CD4-positive, alpha-beta T cell treated with Interleukin-6 at 100 ng/mL for 8 hours (primary cell): ENCODE measurements at places on chromosomes 4 and X.

GRCh38 chrX:44945736-44946135, 72.7 kb downstream of the KDM6A start:
- no peak for DNase-seq

DNA sequence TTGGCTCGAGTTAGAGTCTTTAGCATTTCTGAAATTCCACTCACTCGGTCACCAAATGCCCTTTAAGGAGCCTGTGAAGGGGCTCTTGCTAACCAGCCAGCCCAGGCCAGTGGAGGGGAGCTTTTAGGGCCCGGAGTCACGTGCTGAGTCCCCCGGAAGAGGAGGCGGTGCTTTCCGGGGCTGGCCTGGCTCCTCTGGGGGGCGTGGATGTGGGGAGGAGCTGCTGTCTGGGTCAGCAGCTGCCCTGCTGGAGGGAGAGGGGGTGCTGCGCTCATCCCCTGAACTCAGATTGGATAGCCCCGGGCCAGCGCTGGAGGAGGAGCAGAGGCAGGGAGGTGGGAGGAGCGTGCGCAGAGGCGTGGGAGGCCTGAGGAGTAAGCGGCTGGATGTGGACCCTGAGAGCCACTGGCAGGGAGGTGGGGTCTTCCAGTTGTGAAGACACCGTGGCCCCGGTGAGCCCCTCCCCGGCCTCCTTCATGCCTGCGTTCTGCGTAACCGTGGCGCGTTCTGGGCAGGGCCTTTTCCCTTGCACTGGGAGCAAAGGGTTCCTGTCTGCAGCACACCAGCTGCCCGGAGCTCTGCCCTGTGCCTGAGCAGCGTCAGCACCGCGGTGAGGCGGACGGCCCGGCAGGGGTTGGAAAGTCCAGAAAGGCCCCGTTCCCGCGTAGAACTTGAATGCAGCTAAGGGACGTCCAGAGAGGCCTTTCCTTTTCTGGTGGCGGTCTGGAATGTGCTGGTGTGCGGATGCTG, 19.7 kb downstream of the MAEA start:
- peak; percentile 54 for DNase-seq

GRCh38 chr4:104930298-104930697, 216.4 kb upstream of the TET2 start:
- DNase-seq = no peak

GRCh38 chr4:86218746-86219473, 140.9 kb downstream of the MAPK10 start:
- no peak for DNase-seq

GRCh38 chr4:141955696-141956095, 319.3 kb downstream of the IL15 start:
- no peak for DNase-seq

GRCh38 chr4:172927096-172927814, 241.4 kb upstream of the GALNT7 start:
- no peak for DNase-seq

- DNase-seq = no peak
Observed at GRCh38 chrX:96449896-96450295, 234.7 kb upstream of the DIAPH2 start.

DNA sequence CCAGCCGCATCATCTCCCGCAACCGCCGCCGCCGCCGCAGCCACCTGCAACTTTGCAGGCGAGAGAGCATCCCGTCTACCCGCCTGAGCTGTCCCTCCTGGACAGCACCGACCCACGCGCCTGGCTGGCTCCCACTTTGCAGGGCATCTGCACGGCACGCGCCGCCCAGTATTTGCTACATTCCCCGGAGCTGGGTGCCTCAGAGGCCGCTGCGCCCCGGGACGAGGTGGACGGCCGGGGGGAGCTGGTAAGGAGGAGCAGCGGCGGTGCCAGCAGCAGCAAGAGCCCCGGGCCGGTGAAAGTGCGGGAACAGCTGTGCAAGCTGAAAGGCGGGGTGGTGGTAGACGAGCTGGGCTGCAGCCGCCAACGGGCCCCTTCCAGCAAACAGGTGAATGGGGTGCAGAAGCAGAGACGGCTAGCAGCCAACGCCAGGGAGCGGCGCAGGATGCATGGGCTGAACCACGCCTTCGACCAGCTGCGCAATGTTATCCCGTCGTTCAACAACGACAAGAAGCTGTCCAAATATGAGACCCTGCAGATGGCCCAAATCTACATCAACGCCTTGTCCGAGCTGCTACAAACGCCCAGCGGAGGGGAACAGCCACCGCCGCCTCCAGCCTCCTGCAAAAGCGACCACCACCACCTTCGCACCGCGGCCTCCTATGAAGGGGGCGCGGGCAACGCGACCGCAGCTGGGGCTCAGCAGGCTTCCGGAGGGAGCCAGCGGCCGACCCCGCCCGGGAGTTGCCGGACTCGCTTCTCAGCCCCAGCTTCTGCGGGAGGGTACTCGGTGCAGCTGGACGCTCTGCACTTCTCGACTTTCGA, 654 bp downstream of the ATOH1 start:
- DNase-seq = no peak

- no peak for DNase-seq
Observed at GRCh38 chr4:39146211-39146610, 36.1 kb upstream of the WDR19 start.

DNA sequence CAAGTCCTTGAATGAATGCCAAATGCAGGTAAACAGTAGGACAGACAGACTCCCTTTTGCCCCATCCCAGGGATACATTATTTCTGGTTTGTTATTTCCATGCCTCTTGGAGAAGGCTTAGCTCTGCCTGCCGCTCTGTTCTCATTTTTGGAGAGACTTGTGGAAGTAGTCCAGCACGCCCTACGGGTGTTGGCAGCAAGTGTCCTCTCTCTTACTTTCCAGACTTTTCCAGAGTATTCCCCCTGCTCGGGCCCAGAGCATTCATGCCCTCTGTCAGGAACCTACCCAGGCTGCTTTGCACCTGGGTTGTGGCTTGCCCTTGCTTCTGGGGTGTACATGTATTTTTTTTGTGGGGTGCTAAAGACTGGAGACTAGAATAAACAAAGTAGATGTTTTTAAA, 15.3 kb downstream of the SLC34A2 start:
- no peak for DNase-seq

DNA sequence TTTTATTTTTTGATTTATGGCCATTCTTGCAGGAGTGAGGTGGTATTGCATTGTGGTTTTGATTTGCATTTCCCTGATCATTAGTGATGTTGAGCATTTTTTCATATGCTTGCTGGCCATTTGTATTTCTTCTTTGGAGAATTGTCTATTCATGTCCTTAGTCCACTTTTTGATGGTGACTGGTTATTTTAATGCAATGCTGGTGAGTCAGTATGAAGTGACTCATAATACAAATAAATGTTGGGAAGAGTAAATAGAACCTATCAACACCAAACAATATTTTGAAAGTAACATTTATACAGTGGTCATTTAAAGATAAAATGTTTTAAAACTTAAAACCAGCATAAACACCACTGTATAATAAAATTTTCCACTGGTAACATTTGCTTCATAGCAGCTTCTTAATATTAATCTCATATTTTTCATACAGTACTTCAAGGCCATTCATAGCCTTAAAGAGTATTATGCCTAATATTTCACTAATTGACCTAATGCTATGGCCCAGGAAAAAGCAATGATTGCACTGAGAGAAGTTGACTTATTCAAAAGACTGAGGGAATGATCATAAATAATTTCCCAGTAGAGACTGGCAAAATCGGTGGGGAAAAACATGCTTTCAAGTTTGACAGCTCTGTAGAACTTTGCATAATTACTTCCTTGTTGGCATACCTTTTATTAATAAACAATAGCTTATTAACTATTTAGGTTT, 33.9 kb downstream of the CASK start:
- DNase-seq = no peak

DNA sequence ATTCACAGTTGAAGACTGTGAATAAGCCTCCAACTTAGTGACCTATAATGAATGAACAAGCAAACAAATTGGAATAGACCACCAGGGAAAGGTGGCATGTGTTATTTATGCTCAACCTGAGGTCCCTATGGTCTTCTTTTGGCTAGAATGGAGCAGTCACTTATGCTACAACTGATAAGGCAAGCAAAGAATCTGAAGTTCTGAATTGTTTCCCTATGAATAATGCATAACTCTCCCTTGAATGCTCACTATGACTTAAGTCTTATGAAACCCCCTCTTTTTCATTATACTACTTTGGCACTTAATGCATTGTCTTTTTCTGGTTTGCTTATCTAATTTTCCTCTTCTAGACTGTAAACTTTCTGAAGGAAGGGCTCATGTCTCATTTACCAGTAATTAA, 2.6 kb downstream of the GIMD1 start:
- DNase-seq = no peak

- no peak for DNase-seq
Observed at GRCh38 chr4:41873380-41874295, 61.6 kb upstream of the TMEM33 start.
